Caco-2 (cell line): ENCODE measurements at places on chromosomes 1 and 21.

- DNase-seq: no peak
Observed at GRCh38 chr1:2021550-2021949, 2.4 kb downstream of the GABRD start.

DNA sequence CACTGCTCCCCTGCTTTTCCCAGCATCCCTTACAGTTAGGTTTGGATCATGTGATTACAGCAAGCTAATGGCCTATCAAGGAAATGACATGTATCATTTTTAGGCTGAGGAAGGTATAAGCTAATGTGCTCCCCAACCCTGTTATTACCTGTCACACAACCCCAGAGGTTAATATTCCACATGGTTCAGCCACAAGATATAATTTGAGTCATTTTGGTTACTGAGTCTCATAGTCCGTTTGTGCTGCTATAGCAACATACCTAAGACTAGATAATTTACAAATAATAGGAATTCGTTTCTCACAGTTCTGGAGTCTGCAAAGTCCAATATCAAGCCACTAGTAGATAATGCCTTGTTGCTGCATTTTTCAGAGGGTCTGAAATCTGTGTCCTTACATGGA is 29.1 kb upstream of the SLC16A1 start:
- no peak for DNase-seq

DNA sequence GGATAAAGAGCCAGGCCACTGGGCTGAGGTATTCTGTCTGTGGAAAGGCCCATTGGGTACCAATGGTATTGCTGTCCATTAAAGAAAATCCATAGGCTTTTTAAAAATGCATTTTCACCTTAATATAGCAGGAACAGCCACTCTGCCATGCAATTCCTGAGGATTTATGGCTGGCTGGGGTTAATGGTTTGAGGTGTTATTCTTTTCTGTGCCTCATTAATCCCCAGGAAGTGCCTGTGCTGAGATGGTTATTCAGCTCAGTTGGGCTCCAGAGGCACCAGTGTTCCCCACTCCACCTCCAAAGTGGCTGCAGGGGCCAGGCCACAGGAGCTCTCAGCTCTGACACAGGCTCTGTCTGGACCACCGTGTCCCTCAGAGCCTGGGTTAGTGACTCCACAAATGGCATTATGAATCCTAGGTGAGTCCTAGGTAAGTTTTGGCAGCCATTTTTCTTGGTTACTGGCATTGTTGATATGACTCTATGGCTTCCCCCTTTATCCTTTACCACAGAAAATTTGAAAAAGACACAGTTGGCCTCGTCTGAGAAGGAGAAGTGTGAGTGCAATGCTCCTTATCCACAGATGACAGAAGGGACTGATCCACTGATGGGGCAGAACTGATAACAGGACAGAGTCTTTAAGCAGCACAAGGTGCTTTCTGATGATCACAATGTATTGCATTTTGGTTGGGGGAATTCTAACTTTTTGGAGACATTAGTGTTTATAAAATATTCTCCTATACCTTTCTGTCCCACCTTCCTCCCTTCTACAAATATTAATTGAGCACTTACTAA is 2.2 kb upstream of the PAPPA2 start:
- DNase-seq: no peak

GRCh38 chr21:36735724-36736320 is 36.9 kb downstream of the SIM2 start:
- DNase-seq: no peak

GRCh38 chr1:96416111-96416595 is 305.4 kb upstream of the PTBP2 start:
- DNase-seq: no peak

GRCh38 chr21:26457817-26458216 is 115.3 kb downstream of the CYYR1 start:
- no peak for DNase-seq

DNA sequence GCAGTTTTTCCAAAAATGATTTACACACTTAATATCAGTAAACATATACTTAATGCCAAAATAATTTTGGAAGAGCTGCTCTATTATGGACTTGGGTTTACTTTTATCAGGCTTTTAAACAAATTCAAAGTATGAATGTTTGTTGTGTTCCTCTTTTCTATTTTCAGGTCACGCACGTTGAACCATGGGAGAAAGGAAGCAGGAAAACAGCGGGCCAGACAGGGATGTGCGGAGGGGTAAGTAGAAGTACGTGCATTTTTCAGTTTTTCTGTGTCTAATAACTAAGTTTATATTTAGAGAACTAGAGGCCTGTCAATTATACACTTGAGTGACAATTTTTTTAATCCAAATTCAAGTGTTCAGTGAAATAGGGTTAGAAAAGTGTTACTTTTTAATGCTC is 3.4 kb downstream of the PRPF38B start:
- no peak for DNase-seq
